ENCODE measurements at places on chromosomes 1 and 21. TPM values are rescaled to one million over a fixed set of nuclear protein-coding genes. Genes with fewer than 3 reads are reported as not detected.

Gene ST6GALNAC5
- total RNA-seq, result 2.2 TPM

Gene RNF223
- 0.83 TPM for total RNA-seq

Gene S100A12
- total RNA-seq, result not detected

Gene MATN1
- 0.05 TPM for total RNA-seq

Gene UBR4
- 79.8 TPM for total RNA-seq

Gene TUFT1
- total RNA-seq, result 45.5 TPM

Gene TOE1
- 4.6 TPM for total RNA-seq

Gene AHCYL1
- 36.3 TPM for total RNA-seq

Gene LIN28A
- total RNA-seq, result not detected

Gene CDK11A
- total RNA-seq, result 13.2 TPM

Gene TBX15
- 48.4 TPM for total RNA-seq

Gene ARHGAP29
- total RNA-seq, result 5.7 TPM
